ENCODE measurements at places on chromosomes 3 and 15.

GRCh38 chr3:73618461-73618860 lies 6.3 kb downstream of the PDZRN3 start:
- DNase-seq: no peak

DNA sequence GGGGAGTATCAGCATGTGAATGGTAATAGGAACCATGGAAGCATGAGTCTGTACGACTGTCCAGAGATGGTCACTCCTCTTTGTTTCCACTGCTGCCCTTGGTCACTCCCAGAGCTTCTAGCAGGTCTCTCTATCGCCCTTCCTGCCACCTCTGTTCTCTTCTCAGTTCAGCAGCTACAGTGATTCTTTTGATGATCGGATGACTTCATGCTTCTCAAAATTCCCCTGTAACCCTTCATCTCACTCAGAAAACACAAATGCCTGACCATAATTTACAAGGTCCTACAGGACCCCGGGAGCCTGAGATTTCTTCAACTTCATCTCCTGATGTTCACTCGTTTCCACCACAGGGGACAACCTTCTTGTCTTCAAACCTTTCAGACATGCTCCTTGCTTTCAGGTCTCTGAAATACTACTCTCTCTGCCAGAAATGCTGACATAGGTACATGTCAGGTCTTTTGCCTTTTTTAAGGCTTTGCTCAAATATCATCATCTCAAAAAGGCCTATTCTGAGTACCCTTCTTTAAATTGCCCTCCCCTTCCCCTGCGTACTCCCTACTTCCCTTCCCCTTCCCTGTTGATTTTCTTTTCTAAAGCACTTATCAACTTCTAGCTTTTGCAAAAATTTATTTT lies 42.1 kb upstream of the BHLHE40 start:
- DNase-seq: no peak

DNA sequence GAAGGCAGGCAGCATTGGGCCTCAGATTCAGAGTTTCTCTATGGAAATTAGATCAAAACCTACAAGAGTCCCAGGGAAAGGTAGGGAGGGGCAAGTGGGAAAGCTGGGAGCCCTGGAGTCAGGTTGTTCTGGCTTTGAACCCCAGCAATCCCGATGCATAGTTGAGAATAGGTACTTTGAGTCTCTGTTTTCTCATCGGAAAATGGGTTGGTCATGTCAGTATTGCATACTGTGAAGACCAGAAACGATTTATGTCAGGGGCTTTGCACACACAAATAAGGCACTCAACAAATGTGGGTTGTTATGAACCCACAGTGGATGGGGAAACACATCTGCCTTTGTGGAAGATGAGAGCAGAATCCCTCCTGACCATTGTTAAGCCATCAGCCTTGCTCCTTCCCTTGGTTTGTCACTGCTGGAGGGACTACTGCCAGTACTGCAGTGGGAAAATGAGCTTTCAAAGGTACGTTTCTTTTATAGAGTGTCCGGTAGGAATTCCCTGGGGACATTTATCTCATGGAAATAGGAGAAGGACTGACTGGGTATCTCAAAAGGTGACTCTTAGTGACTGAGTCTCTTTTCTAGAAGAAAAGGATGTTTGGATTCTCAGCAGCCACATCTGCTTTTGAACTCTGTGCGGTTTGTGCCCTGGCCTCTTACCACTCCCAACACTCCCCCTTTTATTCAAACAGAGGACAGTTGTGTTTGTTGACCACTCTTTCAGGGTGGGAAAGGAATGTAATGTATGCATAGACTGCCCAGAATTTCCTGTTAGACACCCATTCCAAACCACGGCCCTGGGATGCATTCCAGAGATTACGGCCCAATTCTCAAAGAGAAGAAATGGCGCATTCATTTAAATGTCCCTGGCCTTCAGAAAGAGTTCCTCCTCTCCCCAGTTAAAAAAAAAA lies 54.6 kb upstream of the VILL start:
- DNase-seq: no peak

DNA sequence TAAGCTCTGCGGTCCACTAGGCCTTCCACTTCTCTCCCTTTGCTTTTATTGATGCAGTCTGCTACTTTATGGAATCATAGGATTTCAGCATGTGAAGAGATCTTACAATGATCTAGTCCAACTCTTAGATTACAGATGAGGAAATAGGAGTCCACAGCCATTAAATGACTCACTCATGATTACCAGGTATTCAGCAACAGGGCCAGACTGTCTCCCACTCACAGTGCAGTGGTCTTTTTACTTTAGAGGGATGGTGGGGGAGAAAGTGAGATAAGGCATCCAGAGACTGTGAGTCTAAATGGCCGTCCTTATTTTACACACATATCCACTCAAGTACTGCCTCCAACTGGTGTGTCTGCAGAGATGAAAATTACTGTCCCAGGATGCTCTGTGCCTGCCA lies 88.5 kb upstream of the SKOR1 start:
- DNase-seq: no peak

GRCh38 chr3:134796281-134797056 lies 1.4 kb downstream of the EPHB1 start:
- DNase-seq: no peak

- no peak for DNase-seq
Measured at GRCh38 chr3:168847291-168847883, 751.7 kb upstream of the GOLIM4 start.

DNA sequence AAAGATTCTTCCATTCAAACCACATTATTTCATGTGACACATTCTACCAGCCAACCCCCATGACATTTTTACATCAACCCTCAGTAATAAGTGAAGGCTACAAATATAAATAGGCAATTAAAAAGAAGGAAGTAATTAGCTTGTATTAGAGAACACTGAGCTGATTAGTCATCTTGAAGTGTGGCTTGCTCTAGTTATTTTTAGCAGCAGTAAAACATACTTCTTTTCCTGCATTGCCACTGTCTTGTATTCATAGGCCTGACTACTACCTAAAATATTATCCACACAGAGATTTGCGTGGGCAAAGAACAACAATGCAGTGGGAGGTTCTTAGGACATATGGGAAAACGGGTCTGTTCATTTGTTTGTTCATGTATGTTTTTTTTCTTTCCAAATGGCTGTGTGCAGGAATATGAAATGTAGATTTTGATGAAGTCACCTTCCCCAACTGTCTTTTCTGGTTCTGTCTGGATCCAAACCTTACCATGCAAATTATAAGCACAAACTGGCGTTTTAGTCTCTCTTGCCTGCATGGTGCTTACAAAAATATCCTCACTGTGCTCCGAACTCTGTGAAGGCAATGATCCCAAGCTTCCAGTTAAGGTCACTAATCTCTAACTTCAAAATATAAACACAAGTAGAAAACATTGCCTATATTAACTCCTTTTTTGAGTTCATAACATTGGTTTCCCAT lies 31.5 kb upstream of the TM4SF4 start:
- no peak for DNase-seq

- peak; percentile 6 for DNase-seq
Measured at GRCh38 chr3:133663569-133664313, 2.0 kb upstream of the TOPBP1 start.

DNA sequence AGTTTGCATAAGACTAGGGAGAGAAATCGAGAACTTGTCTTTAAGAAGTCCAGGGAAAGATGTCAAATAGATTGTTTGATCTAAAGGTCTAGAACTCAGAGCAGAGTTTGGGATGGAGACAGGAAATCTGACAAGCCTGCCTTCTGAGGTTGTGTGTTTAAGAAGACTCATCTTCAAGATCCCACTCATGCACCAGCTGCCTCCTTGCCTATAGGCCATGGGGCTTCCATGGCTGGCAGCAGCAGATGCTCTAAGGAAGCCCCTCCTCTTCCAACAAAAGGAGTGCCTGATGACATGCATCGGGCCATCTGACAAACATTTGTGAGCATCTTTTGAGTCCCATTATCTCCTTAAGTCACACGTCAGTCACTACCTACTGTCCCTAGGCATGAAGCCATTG lies 47.4 kb downstream of the WNT5A start:
- no peak for DNase-seq

- DNase-seq: peak; percentile 25
Measured at GRCh38 chr3:30751610-30752299, 142.7 kb downstream of the GADL1 start.

DNA sequence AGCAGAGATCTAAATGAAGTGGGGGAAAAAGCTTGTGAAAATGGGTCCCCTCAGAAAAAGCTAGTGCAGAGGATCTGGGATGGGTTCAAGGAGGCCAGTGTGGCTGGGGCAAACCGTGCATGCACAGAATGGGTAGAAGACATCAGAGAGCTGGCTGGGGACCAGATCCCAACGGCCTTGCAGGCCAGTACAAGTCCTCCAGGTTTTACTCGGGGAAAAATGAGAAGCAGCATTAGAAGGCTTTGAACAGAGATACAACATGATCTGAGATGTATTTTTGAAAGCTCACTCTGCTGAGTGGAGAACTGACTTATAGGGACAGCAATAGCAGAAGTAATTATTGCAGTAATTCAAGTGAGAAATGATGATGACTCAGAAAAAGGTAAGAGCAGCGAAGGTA lies 114.5 kb downstream of the HERC1 start:
- no peak for DNase-seq

- DNase-seq: no peak
Measured at GRCh38 chr3:81437683-81438082, 323.8 kb downstream of the GBE1 start.

DNA sequence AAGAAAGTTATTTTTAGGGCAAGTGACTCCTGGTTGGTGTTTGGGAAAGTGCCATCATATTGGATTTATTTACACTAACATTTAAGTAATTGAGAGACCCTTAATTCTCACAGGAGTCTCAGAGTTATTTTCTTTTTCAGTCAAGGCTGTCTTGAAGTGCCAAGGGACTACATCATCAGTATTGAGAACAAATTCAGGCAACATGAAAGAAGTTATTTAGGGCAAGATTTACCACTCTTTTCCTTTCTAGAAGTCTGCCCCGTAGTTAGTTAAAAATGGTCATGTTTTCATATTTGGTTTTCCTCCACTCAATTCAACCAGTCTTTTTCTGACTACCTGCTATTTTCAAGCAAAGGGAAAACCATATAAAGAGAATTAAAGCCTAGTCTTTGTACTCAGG lies 6.1 kb downstream of the B4GALT4 start:
- DNase-seq: no peak

DNA sequence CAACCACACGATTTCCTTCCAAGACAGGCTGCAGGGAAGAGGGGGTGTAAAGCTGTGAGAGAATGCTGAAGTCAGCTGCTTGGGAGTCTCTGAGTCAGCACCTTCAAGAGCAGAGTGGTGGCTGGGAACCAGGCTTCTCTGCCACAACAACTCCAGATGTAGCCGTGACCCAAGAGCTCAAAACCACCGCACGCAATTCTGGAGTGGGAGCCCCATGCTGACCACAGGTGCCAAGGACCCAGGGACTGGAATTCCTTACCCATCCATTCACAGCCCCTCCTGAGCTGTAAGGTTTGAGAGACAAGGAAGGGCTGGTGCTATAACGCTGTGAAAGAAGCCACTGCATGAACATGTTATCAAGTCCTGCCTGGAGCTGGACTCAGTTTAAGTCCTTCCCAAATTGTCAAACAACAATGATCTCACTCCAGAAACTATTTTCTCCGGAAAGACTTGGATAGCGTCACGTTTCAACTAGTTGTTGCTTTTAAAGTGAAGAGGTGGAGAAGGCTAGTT lies 61.4 kb downstream of the UMPS start:
- no peak for DNase-seq

DNA sequence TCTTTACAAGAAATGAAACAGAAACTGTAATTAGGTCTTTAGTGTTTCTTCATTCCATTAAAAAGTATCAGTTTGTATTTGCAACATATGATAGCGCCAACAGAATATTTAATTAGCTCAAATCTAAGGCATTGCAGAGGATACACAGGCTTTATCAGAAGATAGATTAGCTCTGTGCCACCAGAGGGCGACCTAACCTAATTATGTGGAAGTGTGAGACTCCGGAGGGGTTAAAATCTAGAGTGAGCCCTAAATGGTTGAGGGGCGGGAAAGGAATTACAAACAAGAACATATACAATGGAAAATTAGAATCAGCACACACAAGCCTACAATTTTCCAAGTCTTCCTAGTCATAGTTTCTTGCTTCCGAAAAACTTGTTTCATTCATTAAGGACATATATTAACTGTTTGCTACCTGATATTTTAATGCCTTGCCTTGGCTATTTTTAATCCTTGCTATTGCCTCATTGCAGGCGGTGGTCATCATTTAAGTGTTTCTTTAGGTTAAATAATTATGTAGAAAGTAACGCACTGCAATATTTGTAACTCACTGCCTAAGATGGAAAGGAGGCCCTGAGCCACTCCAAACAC lies 18.0 kb upstream of the RYR3 start:
- DNase-seq: no peak

DNA sequence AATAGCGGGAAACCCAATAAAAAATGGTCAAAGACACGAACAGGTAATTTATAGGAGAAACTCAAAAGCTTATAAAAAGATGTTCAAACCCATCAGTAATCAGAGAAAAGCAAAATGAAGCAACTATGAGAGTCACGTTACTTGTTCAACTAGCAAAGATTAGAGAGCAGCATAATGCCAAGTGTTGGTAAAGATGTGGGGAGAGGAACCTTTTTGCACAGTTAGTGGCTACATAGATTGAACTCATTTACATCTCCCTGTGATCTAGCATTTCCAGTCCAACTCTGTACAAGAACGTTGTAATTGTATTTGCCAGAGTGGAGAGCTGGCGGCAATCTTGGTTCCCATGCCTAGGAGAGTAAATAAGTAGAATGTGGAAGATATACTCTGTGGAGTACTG lies 15.2 kb downstream of the CCR1 start:
- no peak for DNase-seq

DNA sequence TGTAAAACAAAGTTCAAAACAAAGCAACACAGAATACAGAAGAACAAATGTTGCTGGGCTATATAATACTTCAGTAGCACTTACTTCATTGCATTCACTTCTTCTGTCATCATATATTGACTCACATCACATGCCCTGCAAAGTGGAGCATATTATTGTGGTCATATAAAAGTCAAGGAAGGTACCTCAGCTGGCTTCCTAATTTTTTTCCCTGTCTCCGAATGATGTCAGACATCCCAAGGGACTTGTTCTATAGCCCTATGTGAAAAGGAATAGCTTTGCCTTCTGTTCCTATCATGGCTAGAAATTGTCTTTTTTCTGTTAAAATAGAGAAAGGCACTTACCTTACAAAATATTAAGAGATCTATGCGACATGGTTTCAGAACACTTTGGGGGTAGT lies 109.4 kb downstream of the LRTM1 start:
- DNase-seq: no peak

DNA sequence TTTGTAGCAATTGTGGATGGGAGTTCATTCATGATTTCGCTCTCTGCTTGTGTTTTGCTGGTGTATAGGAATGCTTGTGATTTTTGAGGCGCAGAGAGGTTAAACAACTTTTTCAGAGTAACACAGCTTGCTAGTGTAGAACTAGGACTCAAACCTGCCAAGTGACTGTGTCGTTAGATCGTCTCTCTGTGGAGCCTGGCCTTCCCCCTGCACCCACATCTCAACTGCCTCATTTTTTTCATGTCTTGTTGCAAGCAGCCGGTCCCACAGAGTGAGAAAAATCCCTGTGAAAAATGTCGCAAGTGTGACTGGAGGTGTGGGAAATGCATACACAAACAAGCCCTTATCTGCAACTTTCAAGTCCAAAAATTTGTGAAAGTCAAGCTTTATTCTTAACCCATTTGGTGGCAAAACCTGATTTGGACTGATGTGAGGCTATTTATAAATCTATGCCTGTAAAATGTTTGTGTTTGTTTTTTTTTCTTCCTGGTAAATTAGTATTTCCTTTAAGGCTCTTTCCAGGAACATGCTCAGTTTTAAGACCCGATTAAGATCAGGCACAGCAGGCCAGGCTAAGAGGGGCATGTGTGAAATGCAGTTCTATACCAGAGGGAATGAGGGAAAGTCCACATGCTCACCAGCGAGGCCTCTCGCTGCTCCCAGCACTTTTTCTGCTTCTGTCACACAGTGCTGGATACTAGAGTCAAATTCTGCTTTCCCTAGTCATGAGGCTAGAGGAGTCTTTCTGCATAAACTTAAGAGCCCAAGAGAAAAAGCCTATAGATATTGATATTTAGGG lies 25.8 kb downstream of the ST6GAL1 start:
- no peak for DNase-seq
